ENCODE measurements at places on chromosomes 4 and X.
A peak's percentile ranks its signal among the peaks of the same experiment; 100 is the strongest.

GRCh38 chr4:81712714-81713113 is 241.0 kb upstream of the RASGEF1B start:
- no peak for DNase-seq

DNA sequence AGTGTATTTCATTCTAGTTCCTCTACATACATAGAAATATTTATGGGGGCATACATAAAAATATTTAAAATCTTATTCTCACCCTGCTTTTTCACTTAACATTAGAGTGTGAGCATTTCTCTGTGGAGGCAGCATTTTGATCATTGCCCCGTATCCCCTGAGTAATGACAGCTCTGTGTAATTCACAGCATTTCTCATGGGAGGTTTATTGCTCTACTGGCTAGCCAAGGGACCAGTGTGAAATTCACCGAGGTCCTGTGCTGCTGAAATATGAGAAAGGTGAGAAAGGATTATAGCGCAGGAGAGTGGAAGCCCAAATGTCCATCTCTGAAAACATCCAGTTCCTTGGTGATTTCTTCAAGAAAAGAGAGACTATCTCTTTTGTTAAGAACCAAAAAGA is 22.9 kb downstream of the PDGFC start:
- no peak for DNase-seq

- no peak for DNase-seq
These were observed 261.0 kb downstream of the PDGFC start for GRCh38 chr4:156710365-156711192.

DNA sequence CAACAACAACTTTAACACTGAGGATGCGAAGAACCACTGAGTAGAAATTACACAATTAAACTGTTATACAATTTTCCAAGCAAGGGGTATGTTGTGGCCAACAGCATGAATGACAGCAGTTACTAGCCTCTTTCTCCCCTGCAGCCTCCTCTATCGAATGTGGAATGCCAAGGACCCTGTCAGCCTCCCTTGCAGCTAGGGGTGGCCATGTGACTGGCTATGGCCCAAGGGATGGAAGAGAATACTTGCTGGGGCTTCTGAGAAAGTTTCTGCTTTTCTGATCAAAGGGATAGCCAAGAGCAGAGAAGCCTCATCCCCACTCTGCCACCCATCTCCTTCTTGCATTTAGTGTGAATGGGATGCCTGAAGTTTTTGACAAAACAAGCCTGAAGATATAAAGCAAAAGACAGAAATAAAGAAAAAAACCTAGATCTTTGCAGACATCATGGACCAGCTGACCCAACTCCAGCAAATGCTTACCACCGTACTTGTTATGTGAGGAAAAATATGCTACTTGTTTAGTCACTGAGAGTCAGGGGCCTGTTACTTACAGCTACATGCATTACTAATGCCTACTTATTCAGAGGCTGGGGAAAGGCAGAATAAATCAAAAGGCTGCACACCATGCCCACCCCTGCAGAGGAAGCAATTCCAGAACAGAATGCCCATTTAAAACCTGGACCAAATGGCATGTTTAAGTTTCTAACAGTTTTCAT is 32.0 kb downstream of the DCTD start:
- DNase-seq, result no peak

- peak; percentile 2 for DNase-seq
These were observed 169.6 kb downstream of the MID1IP1 start for GRCh38 chrX:38970845-38971244.

GRCh38 chr4:185269286-185269685 is 59.9 kb downstream of the SNX25 start:
- no peak for DNase-seq

GRCh38 chr4:2551118-2551517 is 14.7 kb downstream of the FAM193A start:
- DNase-seq, result no peak

DNA sequence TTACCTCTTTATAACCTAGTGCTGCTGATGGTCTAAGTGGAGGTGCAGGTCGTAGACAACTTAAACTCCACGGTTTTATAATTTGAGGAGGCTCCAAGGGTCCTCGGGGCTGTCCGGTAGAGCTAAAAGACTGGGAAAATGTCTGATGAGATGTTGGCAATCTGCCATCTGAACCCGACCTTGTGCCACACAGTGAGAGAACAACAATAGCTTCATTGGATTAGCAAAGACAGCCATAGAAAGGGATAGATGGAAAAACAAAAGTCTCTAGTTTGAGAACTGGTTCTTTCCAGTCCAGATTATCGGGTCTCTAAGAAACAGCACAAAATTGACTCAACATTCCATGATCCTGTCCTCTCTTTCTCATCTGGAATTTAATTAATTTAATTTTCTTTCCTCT is 31.6 kb downstream of the CD40LG start:
- DNase-seq, result no peak

DNA sequence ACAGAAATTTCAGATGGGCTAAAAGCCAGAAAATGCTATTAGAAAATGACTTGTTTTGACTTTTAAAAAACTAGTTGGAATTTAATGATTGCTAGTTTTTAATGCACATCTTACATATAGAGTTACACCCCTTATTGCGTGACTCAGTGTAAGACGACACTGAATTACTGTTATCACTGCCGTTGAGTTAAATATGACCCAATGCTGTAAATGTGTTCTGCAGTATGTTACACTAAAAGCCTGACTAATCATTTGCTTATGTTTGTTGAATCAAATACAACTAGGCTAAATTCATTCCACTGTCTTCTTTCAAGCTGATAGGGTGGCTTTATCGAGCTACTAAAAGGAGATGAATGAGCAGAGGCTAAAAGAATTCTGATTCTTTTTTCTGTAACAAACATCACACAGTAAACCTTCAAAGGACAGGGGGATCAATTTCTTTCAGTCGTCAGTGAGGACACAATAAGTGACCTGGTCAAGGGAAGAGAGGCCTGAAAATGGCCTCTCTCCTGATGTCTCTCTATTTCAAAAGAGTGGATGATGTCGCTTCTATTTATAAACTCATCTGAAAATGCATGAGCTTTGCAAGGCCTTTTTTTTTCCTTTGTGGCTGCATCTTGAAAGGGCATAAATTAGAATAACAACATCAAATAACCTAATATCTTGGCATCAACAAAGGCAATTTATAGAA is 142.2 kb upstream of the KCNIP4 start:
- DNase-seq, result no peak

DNA sequence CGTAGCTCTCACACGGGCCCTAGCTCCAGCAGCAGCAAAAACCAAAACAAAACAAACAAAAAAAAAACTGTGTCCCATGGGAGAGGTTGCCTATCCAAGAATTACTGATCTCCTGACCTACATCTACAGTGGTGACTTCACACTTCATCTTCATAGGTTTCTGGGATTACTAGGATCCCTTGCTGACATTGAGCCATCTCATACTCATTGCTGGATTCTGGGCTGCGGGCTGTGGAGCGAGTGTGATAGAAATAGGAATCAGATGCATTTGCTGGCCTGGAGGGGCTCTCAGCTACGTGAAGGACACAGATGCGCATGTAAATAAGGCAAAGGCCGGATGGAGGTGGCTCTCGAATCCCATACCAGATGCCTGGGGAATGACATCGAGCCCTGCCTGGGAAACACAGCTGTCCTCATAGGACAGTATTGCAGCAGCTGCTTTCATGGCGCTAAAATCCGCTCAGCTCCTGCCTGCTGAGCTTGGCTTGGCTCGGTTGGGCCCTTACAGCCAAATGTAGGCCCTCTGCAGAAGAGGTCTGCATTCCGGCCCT is 41.7 kb downstream of the CNGA2 start:
- no peak for DNase-seq

- DNase-seq, result no peak
These were observed 57.9 kb downstream of the CCKAR start for GRCh38 chr4:26432419-26432818.

DNA sequence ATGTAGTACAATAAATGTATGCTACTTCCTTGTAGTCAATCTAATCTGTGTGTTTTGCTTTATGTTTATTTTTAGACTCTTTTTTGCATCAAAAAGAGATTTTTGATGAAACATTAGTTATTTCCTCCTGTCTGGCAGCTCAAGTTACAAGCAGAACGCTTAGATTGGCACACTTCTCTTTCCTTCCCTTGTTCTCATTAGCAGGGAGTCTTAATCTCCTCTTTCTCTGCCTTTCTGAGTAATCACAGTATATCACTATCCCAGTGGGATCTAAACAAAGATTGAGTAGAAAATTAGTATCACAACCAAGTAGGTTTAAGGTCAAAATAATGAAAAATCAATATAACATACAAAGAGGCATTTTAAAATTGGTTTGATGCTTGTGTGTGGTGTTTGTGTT is 1192.6 kb downstream of the C4orf33 start:
- DNase-seq, result no peak

GRCh38 chrX:134669378-134670098 is 11.3 kb upstream of the PLAC1 start:
- DNase-seq, result no peak

- DNase-seq, result no peak
These were observed 14.5 kb upstream of the ENPP6 start for GRCh38 chr4:184232202-184232601.

GRCh38 chrX:40253771-40254170 is 156.0 kb upstream of the BCOR start:
- DNase-seq, result no peak

DNA sequence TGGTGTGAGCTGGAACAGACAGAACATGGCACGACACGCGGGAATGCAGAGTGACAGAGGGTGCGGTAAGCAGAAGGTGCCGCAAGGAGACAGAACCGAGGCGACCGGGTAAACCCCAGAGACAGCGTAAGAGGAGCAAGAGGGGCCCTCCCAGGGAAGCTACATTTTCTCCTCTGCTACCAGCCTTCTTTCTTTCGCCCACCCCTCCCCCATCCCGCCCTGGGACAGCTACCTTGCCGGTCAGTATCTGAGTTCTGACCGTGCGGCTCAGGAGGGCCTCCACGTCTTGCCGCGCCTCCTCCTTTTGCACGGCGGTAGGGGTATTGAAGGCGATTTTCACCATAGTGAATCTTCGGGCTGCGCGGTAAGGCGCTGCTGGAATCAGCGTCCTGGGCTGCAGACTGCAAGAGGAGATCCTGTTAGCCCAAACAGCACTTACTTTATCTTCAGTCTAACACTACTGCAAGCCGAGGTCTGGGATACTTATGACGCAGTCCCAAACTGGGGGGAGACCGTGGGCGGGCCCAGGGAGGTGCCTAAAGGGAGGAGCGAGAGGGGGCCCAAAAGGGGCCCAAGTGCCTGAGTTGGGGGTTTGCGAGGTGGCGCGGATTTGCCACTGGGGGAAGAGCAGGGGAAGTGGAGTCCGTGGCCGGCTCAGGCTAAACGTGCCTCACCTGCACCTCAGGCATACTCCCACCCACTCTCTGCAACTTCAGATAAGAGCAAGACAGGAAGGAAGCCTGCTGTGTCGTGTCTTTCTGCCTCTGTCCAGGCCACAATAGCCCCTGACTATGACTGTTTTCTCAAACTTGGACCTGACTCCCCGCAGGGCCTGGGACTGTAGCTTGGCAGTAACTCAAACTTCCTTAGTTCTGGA is at the start of gene ITM2A:
TSS of gene ITM2A (minus strand) at position 462 of the 877 bp plus-strand sequence. CDS start at position 343, 119 bp downstream.
- DNase-seq, result peak; percentile 42

DNA sequence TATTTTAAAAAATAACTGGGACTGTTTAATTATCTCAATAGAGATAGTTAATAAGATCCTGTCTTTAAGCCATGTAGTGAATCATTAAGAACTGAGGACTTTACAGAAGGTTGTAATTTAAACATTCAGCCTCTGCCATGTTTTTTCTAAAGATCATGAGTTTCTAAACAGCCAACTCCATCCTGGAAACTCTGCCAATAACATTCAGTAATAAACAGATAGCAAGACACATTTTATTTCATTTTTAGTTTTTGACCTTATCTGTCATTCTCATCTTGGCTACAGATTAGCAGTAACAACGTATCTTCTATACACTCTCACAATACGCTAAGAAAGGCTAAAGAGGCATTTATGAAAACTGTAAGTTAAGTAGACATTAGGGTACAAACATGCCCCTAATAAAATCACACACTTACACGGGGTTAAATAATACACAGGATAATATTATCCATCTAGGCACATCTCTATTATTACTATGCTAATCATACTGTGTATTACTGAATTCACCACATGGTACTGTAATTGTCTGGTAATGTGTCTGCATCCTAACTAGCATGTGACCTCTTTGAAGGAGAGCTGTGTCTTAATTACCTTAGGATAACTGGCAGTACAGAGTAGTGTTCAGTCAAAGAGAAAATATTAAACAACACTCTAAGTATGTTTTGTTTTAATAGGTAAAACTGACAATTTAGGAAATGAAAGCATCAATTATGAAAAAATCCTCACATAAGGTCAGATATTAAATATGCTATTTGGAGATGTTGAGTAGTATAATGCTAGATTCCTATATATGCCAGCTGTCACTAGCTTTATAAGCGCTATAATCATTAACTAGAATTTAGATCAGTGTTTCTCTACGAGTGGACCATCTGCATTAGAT is 122.4 kb upstream of the NAP1L5 start:
- DNase-seq, result no peak

DNA sequence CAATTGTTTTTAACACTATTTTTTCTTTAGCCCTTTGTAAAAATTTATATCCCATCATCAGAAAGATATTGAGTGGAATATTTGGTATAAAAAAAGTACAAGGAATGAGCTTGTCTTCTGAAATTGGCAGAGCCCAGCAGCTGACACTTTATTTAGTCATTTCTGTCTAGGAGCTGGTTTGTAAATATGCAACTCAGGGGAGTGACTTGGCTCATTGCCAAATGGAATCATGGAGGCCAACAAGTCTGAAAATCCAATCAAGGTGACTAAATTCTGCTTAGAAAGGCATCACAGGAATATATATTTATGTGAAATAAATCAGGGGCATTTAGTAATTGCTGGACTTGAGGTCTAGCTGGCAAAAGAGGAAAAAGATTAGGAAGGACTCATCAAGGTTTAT is 74.4 kb downstream of the OTC start:
- no peak for DNase-seq

DNA sequence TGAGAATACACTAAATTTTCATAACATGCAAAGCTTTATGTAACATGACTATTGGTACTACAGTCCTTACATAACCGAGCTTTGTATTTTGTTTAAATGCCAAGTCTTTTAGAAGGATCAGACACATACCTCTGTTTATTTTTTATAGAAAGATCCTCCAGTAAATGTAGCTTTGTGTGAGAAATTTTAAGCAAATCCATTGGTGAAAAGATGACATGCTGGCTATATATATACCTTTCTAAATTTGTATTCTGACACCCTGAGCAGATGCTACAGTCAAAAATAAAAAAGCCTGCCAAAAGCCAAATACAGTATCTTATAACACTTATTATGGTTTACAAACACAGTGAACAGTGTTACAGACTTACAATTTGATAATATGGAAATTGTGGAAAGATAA is at the start of gene YIPF7:
TSS of gene YIPF7 (minus strand) at position 201 of the 400 bp plus-strand sequence. CDS start 1,525 bp downstream, outside the sequence.
- DNase-seq, result no peak

All from stimulated activated CD4-positive, alpha-beta T cell treated with anti-CD3 and anti-CD28 coated beads, Interleukin-12 subunit alpha, Interleukin-12 subunit beta, amount 100 ng/mL, for 24 hours (primary cell).